ENCODE measurements at places on chromosomes 5 and 9.
A peak's percentile ranks its signal among the peaks of the same experiment; 100 is the strongest.

DNA sequence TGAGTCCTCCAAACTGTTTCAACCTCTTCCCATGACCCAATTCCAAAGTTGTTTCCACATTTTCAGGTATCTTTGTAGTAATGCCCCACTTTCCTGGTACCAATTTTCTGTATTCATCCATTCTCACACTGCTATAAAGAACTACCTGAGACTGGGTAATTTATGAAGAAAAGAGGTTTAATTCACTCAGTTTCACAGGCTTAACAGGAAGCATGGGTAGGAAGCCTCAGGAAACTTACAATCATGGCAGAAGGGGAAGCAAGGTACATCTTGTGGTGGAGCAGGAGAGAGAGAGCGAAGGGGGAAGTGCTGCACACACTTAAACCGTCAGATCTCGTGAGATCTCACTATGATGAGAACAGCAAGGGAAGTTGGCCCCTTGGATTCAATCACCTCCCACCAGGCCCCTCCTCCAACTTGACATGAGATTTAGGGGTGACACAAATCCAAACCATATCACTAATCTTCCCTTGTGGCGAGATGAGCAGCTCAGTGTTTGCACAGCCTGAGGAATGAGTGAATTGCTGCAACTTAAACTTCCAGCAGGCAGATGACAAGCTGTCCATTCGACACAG is 42.9 kb downstream of the TRIP13 start:
- DNase-seq: peak; percentile 12

DNA sequence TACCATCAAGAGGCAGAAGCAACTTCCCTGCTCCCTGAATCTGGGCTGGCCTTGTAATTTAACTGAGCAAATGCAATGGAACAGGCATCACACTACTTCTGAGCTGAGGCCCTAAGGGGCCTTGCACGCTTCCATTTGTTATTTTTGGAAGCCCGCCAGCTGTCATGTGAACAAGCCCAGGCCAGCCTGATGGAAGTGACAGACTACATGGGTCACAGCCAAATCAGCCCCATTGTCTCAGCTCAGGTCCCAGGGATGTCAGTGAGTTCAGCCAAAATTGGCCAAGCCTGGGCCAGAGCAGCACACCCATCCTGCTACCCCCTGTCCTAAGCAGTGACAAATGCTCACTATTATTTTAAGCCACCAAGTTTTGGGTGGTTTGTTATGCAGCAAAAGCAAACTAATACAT is 72.8 kb downstream of the PRRT1B start:
- no peak for DNase-seq

DNA sequence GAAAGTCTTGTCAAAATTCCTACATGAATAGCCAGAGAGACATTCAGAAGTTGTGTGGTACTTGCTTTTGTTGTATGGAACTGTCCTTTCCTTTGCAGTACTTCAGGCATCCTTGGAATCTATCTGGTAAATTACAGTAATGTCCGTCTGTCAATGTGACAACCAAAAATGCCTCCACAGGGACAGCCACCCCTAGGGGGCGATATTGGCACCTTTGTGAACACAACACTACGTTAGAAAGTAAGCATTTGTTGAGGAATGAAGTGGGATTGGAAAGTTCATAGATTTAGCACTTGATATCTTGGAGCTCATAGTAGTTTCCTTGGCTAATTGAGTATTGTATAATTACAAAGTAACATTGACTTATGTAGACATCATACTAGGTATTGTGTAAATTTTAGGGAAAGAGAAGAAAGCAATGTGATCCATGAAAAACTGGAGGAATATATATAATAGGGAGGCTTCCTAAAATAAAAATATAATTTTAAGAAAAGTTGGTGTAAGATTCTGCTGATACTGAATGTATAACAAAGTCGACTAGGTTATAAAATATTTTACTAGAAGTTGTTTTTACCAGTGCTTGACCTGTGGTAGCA is 32.7 kb downstream of the TMEFF1 start:
- DNase-seq: no peak

DNA sequence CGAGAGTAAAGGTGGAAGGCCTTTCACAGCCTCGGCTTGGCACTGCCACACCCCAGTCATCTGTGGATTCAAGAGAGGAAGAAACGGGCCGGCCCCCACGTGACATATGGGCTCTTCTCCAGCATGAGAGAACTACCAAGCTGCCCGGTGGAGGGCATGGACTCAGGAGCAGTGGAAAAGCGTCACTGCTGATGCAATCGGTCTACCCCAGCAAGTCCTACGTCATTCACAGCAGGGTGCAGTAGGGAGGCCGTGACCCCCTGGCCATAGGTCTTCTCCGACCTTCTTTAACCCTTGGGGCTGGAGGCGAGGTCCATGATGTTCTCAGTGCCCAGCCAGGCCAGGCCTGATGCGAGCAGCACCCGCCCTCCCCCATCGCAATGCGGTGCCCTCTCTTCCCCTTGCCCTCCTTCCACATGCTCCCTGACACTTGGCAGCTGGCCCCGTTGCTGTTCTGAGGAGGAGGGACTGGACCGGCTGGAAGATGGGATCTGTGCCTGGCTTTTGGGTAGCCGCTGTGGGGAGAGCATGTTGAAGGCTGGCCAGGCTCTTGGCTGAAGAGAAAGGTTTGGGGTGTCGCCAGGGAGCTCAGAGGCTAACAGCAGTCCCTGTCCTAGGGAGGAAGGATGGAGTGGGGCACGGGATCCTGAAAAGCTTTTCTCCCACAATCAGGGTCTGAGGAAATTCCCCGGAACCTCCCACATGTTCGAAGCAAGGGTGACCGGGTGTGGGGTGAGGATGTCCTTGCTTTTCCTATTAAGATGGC is 89.8 kb downstream of the LIFR start:
- DNase-seq: peak; percentile 95

DNA sequence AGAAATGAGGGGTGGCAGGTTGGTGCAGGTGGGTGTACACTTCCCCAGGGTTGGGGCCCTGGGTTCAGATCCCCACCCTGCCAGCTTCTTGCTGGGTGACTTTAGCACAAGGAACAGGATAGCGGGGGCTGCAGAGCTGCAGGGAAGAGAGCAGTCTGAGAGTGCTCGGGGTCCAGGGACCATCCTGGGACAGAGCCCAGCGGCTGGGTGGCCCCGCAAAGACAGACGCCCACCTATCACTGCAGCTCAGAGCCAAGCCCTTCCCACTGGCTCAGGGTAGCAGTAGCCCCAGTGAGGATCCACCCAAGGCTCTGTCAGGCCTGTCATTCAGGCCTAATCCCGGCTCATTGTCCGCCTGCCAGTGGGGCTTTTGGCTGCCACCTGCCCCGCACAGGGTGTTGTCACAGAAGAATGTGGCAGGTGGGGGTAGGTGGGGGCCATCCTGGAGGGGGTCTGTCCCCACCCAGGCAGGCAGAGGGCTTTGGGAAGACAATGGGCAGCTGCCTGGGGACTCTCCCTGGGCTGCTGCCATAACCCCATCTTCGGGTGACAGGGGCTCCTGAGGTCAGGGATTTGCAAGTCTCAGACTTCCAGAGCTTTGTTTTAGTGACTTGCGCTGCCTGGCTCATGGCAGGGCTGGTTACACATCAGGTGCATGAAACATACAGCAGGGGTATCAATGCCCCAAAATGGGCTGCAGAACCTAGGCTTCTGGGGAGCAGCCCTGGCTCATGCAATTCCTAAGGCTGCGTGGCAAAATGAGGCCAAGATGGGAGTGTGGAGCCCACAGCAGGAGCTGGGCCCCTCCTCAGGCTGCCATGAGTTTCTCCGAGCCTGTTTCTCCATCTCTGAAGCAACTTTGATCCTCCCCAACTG is 52.1 kb downstream of the BARX1 start:
- DNase-seq: peak; percentile 70

DNA sequence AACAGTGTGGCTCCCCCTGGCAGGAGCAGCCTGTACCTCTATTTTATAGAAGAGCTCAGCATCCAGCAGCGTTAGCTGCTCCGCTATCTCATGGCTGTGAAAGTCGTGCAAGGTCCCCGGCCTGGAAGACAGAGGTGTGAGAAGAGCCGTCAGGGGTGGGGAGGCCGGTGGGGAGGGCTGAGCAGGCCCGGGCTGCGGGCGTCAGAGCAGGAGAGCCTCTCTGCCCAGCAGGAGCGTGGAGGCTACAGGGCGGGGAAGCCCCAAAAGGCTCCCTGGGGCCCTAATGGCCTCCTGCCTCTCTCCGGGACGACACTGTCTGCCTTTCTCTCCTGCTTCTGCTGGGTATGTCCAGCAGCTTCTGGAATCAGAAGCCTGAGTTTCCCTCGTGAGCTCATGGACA is 42.6 kb downstream of the PRRT1B start:
- no peak for DNase-seq

DNA sequence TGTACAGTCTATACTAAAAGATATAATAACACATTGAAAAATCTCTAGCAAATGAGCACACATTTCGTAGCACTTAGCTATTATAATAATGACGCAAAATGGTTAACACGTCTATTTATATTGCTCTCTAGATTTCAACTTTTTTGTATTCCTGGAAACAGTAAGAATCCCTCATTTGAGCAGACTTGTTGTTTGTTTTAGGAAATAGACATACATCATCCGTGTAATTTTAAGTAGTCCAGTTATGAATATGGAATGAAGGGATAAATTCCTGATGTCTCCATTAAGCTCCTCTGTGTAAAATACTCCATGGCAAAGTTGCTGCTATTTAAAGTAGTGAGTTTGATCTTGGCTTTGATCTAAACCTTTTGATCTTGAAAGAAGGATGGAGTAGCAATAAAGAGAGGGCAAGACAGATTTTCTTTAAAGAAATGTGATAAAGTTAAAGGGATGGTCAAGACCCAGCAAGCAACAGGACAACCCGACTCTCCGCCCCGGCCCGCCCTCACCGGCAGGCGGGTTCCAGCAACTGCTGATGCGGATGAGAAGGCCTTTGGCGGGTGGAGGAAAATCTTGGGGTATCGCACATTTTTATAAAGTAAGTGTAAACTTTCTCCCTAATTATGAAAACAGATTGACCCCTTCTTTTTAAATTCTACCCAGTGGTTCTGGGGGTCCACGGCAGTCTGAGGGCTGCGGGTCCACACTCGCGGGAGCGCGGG is 277.4 kb downstream of the AOPEP start:
- DNase-seq: no peak

DNA sequence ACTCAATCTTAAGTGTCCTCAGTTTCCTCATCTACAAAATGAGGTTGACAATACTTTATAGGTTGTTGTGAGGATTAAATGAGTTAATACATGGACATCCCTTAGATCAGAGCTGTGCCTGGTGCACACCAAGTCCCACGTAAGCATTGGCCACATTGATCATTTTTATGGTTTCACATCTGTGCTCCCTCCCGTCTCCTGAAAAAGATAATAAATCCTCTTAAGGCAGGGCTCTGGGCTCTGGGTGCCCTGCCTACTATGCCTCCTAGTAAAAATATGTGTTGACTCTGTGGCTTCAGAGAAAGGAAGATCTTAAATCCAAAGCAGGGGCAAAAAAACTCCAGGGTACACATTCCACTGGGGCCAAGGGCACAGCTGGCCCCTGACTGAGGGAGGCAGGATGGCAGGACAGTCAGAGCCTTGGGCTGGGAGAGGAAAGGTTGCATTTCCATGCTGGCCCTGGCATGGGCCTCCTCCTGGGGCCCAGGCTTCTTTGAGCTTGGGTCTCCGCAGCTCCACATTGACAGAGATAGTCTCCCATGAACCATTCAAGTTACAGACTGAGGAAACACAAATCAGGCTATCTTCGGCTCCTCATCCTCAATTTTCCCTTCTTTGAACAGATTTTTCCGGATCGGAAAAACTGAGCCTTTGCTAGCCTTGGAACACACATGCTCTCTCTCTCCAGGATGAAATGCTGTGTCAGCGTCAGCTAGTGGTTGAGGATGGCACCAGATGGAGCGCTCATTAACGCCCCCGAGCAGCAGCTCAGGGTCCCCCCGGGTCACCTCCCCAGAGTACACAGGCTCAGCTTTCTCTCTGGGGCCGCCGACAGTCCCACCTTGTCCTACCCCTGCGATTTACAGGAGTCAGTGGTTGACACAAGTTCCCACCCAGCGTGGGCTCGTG is 22.4 kb upstream of the KIF12 start:
- DNase-seq: peak; percentile 60

GRCh38 chr5:125530833-125531615 is 784.6 kb upstream of the ZNF608 start:
- DNase-seq: no peak

GRCh38 chr9:134004131-134004873 is 12.2 kb upstream of the VAV2 start:
- DNase-seq: no peak

DNA sequence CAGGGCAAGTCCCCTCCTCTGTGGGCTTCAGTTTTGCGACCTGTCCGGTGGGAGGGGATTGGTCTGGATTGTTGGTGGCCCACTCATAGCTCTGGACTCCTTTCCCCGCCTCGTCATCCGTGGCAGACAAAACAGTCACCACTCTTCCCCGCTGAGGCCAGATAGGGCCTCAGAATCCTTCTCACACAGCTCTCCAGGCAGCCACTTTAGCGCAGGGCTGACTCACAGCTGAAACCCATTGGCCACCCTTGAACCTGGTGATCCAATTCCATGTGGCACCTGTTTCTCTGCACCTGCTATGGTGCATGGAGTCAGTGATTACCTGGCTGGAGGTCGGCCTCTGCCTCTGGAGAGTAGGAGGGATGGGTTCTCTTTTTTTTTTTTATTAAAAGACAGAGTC is 15.8 kb upstream of the CACFD1 start:
- no peak for DNase-seq

DNA sequence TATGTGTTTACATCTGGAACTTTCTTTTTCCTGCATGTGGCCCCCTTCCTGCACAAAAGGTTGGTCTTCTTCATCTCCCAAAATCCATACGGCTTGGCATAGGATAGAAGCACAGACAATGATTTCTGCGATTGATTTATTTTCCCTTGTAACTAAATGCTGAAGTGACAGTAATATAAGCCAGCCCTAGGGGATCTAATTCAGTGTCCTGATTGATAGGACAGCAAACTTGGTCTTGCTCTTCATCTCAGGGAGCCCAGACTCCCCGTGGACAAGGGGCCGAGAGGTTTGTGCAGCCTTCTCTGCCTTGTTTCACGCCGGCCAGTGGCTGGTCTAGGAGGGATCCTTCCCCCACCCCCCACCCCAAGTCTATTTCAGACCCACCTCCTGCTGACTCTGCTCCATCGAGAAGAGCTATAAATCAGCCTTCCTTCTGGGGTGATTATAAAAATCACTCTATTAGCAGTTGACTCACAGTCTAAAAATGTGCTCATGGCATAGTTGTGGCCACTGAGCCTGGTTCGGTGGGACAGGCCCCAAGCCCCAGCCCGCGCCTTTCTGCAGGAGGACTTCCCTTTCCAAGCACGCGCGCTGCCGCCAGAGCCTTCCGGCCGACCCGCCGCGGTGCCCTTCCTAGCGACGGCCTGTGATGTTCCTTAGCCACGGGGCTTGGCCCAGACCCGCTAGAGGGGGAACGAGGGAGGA is 89.8 kb upstream of the COL5A1 start:
- DNase-seq: no peak

GRCh38 chr9:91038483-91039124 is 237.0 kb downstream of the SYK start:
- DNase-seq: peak; percentile 69

DNA sequence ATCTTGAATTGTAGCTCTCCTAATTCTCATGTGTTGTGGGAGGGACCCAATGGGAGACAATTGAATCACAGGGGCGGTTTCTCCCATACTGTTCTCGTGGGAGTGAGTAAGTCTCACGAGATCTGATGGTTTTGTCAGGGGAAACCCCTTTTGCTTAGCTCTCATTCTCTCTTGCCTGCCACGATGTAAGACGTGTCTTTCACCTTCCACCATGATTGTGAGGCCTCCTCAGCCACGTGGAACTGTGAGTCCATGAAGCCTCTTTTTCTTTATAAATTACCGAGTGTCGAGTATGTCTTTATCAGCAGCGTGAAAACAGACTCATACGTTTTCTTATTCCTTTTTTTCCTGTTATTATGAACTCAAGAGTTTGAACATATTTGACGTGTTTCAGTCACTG is 39.1 kb downstream of the RETREG1 start:
- no peak for DNase-seq

- no peak for DNase-seq
These were observed 7.6 kb downstream of the TPPP start for GRCh38 chr5:685262-686171.
